ENCODE measurements at places on chromosomes 3 and 15.

- DNase-seq: no peak
Measured at GRCh38 chr15:69164807-69165636, 4.6 kb downstream of the GLCE start.

DNA sequence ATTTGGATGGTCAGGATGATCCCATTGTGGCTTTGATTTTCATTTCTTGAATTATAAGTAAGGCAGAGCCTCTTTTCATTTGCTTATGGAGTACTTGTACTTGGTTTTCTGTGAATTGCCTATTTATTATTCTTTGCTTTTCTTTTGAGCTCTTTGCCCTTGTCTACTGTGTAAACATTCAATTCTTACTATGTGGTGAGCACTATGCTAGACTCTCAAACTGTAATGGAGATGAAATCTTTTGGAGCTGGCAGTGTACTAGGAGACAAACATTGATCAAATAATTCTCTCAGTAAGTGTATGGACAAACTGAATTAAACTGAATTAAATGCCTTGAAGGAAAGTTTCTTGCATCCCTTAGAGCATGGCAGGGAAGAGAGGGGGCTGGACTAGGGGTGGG, 87.0 kb upstream of the NR2E3 start:
- no peak for DNase-seq

DNA sequence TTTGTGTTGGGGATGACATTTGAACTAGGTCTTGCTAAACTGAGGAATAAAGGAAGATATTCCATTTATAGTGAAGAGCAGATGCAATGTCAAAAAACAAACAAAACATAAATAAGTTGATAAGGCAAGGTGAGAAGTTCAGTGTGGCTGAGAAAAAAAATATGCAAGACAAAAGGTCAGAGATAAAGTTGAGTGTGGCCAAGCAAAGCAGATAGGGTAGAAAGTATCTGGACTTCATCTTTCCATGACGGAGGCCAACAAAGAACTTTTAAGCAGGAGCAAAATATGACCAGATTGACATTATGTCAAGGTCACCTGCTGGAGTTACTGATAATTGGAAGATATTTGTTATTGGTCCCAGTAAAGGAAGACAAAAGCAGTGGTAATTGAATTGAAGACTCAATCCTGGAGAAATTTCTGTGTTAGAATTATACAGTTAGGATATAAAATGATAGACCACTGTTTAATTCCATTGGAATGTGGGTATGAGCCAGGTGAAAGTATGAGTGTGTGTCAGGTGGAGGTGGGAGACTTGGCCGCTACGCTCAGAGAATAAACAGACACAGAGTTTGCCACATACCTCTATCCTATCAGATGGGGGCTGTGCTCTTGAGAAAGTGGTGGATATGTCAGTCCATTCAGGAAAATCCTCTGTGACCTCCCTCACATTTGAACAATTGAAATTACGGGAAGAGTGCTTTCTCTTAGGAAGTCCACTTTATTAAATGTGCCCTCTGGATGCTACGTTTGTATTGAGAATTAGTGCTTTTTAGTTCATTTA, 28.1 kb downstream of the ADIPOQ start:
- no peak for DNase-seq

GRCh38 chr3:113183748-113184661, 27.4 kb upstream of the BOC start:
- DNase-seq: no peak

DNA sequence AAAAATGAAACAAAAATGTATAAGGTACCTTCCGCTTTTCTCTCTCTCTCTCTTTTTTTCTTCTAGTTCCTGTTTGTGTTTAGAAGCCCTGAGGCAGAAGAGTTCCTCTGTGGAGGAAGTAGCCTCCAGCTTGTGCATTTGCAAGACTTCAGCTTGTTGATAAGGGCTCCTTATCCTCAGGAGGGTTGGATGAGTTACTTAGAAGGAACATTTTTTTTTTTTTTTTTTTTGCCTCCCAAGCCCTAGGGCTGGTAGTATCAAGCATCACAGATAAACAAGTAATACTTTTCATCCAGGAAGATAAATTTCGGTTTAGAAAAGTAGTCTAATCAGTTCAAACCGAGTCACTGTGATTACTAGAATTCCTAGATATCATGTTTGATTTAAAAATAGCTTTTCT, 91.0 kb upstream of the CBLB start:
- no peak for DNase-seq

GRCh38 chr3:117751651-117752050, 1042.1 kb downstream of the TUSC7 start:
- DNase-seq: no peak

DNA sequence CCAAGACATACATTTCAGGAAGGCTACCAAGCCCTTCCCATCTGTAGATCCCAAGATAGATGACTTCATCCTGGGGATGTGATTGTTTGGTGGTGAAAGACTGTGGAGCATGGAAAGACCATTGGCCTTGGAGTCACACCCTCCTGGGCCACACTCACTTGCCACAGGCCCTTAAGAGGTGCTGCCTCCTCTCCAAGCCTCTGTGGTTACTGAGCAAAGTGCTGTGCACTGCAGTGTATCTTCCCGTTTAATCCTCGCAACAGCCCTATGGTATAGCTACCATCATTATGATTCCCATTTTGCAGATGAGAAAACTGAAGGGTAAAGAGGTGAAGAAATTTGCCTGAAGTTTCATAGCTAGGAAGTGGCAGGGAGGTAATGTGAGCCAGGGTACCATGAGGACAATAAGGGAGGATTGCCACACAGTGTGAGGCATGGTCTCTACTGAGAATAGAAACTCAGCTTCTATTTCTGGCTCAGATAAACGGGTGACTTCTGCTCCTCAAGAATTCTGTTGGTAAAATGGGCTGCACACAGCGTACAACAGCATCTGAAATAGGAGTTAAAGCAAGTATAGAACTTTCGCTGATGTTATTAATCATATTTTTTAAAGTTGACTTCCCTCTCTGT, 23.9 kb upstream of the RHO start:
- DNase-seq: no peak

DNA sequence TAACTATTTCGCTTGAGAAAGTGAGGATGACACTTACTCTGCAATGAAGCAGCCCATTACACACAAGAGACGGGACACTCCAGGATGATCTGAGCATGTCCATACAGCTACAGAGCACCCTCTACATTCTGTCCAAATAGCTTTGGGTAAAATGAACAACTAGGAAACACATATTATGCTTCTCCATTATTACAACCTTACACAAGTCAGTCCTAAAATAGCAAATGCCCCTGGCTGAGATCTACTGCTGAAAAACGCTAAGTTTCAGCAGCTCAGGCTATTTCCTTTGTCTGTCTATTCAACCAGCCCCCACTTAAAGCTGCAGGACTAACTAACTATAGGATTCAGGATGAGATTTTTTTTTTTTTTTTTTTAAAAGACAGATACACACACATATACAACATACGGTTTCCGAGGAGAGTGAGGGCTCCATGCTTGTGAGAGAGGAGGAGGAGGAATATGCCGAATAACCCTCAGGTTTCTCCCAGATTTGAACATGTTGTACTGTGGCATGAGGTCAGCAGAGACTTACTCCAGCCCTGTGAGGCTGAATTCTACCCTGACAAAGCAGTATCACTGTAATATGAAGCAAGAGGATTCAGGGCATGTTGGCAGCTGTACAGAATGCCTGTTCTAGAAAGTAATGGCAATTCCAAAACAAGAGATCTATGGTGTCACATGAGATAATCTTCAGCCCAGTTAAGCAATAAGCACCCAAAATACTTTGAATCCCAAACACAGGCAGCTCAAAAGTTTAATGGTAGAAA, 117.3 kb upstream of the PLXND1 start:
- no peak for DNase-seq

DNA sequence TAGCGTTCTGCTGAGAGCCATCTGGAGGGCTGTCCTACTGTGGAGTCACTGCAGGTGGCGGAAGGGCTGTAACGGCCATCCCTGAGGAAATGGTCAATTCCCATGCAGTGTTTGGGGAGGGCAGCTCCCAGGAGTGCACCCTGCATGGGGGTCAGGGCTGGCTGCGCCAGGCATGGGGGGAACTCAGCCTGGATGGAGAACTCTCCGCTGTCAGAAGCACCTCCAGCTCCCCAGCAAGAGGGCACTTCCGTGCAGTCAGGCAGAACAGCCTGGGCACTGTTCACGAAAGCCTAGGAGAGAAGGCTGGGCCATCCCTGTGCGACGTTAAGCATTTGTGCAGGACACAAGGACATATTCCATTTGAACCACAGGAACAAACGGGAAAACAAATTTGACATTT, 105.2 kb downstream of the LRIG1 start:
- DNase-seq: peak; percentile 59

DNA sequence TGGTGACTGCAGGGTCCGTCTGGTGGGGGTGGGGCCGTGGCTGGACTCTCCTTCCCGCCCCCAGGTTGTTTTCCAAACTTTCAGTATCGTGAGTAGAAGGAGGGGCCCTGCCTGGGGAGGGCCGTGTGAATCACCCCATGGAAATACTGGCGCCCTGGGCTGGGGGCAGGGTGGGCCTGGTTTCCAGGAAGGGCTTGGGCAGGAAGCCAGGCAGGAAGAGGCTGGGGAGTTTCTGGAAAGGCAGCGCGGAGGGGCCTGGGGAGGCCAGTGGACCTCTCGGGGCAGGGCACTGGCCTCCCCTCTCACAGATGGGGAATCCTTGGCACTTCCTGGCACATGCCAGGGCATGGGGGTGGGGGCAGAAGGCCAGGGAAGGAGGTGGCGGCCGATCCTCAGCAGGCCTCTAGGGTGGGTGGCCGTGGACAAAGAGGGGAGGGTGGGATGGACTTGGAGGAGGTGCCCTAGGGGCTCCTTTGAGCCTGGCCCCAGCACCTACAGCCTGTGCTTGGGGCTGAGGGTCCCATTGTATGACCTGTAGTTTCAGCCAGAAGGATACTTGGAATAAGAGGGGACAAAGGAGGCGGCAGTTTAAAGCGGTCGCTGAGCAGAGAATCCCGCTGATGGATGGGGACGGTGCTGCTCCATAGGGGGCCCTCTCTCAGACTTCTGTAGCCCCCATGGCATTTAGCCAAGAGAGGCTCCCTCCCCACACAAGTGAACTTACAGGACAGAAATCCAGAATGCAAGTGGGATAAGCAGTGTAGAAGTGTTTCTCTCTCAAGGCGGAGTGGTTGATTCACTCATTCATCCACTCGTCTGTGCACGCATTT, 56.5 kb upstream of the GATA2 start:
- DNase-seq: no peak

- DNase-seq: no peak
Measured at GRCh38 chr15:31439328-31439727, 112.7 kb downstream of the KLF13 start.

GRCh38 chr15:89399238-89400115, 64.9 kb upstream of the POLG start:
- DNase-seq: no peak

GRCh38 chr3:152760024-152760563, 74.8 kb upstream of the P2RY1 start:
- no peak for DNase-seq

DNA sequence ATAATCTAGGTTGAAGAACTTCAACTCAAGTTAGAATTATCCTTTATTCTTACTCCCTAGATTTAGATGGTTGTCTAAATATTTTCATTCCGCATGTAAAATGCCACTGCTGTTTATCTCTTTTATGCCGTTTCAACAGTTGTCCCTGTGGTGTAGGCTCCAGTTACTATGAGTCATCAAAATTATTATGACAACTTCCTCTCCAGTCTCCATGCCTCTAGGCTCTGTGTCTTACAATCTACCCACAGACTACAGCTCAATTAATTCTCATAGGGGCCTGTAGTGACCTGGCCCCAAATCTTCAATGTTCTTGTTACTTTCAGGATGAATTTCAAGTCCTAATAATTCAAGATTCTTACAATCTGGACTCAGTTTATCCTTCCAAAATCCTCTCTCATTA, 105.8 kb upstream of the UNC13C start:
- DNase-seq: no peak

GRCh38 chr3:127194601-127195187, 1.8 kb downstream of the PRR23E start:
- DNase-seq: peak; percentile 39

All from activated effector memory CD4-positive, alpha-beta T cell treated with anti-CD3 and anti-CD28 coated beads, Interleukin-2, amount 50 U/mL, for 16 hours (primary cell).